ENCODE measurements at places on chromosomes 3 and 15.

GRCh38 chr3:110504401-110504800 is 567.2 kb upstream of the NECTIN3 start:
- DNase-seq: no peak
- no peak overlapping the region for H3K4me3 ChIP-seq
- H3K4me1 ChIP-seq: no peaks in the 10 kb centered on the region
- no peaks in the 10 kb centered on the region for H3K36me3 ChIP-seq
- H3K27me3 ChIP-seq: no peaks in the 10 kb centered on the region

DNA sequence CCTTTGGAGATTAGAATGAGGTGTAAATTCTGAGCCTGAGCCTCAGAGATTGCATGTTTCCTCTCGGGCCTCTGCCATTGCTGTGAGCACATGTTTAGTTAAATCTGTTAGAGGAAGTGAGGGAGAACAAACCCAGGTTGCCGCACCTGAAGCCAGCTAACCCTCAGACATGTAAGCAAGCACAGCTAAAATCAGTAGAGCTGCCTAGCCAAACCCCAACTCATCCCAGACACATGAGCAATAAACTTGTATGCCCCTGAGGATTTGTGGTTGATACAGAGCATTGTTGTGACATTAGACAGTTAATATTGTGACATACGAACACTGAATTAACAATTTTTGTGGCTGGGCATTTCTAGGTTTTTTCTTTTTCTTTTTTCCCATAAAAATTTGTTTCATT is 41.9 kb downstream of the NMD3 start:
- H3K27ac ChIP-seq: no peak overlapping the region
- H3K36me3 ChIP-seq: no peaks in the 10 kb centered on the region
- H3K27me3 ChIP-seq: no peaks in the 10 kb centered on the region
- no peak overlapping the region for H3K4me3 ChIP-seq
- peaks cover 23% of the 10 kb centered on the region for H3K4me1 ChIP-seq

- no peak overlapping the region for H3K4me3 ChIP-seq
- no peaks in the 10 kb centered on the region for H3K36me3 ChIP-seq
- no peaks in the 10 kb centered on the region for H3K4me1 ChIP-seq
These were observed 311.5 kb downstream of the EDEM1 start for GRCh38 chr3:5498981-5499380.

GRCh38 chr3:35602395-35602936 is 36.9 kb upstream of the ARPP21 start:
- DNase-seq: no peak
- H3K4me3 ChIP-seq: no peak overlapping the region
- no peaks in the 10 kb centered on the region for H3K4me1 ChIP-seq
- no peaks in the 10 kb centered on the region for H3K27me3 ChIP-seq
- no peaks in the 10 kb centered on the region for H3K36me3 ChIP-seq

GRCh38 chr3:71305231-71306206 is 278.0 kb downstream of the FOXP1 start:
- no peaks in the 10 kb centered on the region for H3K36me3 ChIP-seq
- H3K4me3 ChIP-seq: peak overlapping the region; percentile 74
- peak overlapping the region; percentile 79 for H3K27ac ChIP-seq
- peaks cover 66% of the 10 kb centered on the region for H3K4me1 ChIP-seq
- H3K27me3 ChIP-seq: no peaks in the 10 kb centered on the region
- peak; percentile 70 for DNase-seq

DNA sequence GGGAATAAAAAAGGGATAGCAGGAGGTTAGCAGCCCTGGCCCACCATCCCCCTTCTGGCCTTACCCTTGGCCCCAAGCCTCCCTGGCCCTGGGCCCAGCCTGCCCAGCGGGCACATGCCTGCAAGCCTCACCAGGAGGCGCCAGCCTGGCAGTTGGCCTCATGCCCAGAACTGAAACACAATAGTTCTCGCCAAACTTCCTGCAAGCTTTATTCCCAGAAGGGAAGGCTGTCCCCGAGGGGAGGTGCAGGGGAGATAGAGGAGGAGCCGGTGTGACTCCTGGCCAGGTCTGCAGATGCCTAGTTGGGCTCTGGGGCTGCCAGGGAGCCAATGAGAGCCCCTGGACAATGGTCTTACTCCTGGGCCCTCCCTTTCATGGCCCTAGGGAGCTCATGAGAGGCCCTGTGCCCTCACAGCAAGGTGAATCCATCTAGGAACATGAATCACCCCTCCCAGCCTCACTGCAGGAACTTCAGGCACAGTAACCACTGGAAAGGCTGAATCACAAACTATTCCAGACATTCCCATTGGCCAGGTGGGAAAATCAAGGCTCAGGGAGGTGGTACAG is 4.0 kb downstream of the CCDC33 start:
- peaks cover 2% of the 10 kb centered on the region for H3K27me3 ChIP-seq
- DNase-seq: peak; percentile 40
- no peak overlapping the region for H3K4me3 ChIP-seq
- H3K4me1 ChIP-seq: peaks cover 13% of the 10 kb centered on the region

- no peaks in the 10 kb centered on the region for H3K27me3 ChIP-seq
- no peak overlapping the region for H3K27ac ChIP-seq
- peaks cover 16% of the 10 kb centered on the region for H3K4me1 ChIP-seq
These were observed 10.7 kb upstream of the MYO5C start for GRCh38 chr15:52306270-52306669.

DNA sequence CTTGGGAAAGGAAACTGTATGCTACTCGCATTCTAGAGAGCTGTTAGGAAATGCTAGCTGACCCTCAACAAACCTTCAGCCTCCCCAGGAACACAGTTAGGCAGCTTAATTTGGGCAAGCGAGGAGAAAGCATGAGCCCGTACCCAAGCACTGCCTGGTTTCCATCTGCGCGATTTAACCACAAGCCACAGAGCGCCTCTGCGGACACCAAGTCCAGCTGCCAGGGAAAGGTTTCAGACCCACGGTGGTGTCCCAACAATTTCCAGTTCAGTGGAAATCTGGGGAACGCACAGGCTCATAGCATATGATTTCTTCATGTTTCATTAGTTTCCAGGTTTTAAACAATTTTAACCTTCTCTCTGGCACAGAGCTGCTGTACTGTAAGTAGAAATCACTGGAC is 617.6 kb downstream of the FHIT start:
- no peak overlapping the region for H3K27ac ChIP-seq
- DNase-seq: no peak
- H3K4me3 ChIP-seq: no peak overlapping the region
- H3K4me1 ChIP-seq: no peaks in the 10 kb centered on the region
- no peaks in the 10 kb centered on the region for H3K36me3 ChIP-seq

- H3K4me1 ChIP-seq: peaks cover 37% of the 10 kb centered on the region
- peak overlapping the region; percentile 54 for H3K27ac ChIP-seq
- H3K27me3 ChIP-seq: no peaks in the 10 kb centered on the region
- no peak overlapping the region for H3K4me3 ChIP-seq
These were observed 23.1 kb downstream of the MAPKBP1 start for GRCh38 chr15:41797201-41797944.

DNA sequence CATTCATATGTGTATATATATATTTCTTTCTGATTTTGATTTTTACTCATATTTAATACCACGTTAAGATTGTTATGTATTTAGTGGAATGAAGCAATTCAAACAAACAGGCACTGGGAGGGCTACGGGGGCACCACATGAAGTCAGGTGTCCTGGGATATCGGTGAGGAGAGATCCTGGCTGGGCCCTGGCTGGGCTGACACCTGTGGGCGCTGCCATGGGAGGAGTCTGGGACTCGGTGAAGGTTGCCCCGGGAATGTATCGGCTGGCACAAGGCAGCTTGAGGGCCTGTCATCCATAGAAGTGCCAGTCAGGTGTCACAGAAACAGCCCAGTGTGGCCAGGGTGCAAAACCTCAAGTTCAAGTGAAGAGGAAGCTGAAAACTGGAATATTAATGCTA is 766.9 kb upstream of the ARPP21 start:
- no peak overlapping the region for H3K4me3 ChIP-seq
- no peaks in the 10 kb centered on the region for H3K36me3 ChIP-seq
- no peaks in the 10 kb centered on the region for H3K27me3 ChIP-seq
- no peak overlapping the region for H3K27ac ChIP-seq

DNA sequence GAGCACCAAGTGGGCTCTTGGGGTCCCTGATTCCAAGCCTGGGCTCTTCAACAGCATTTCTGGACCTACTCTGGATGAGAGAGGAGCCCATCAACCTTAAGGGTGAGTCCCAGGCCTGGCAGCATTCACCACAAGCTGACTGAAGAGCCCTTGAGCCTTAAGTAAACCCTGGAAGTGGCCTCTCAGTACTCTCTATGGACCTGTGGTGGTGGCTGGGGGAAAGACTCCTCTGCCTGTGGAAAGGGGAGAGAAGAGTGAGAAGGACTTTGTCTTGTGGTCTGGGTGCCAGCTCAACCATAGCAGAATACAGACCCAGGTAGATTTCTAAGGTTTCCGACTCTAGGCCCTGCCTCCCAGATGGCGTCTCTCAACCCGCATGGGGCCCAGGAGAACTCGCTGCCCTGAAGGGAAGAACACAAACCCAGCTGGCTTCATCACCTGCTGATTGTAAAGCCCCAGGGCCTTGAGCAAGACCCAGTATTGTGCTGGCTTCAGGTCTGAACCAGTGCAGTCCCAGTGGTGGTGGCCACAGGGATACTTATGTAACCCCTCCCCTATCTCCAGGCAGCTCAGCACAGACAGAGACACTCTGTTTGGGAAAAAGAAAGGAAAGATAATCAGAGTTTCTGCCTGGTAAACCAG is 71.4 kb downstream of the TFDP2 start:
- H3K27ac ChIP-seq: no peak overlapping the region
- no peaks in the 10 kb centered on the region for H3K4me1 ChIP-seq

DNA sequence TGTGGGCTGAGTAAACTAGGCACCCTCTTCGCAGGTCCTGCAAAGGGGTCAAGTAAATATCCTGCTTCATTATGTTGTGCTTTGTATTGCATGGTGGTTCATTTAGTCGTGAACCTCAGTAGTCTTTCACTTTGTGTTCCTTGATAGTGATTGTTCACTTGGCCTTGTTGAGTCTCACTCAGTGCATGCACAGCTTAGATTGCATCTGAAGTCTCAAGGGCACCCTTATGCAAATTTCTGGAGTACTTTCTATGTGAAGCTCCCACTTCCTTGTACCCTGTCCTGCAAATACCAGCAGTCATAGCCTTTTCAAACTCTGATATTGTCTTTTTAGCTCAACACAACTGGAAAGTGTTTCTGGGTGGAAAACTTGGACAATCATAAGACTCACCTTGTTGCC is 519.2 kb downstream of the NAALADL2 start:
- H3K36me3 ChIP-seq: no peaks in the 10 kb centered on the region
- DNase-seq: no peak
- no peak overlapping the region for H3K4me3 ChIP-seq
- no peaks in the 10 kb centered on the region for H3K27me3 ChIP-seq

DNA sequence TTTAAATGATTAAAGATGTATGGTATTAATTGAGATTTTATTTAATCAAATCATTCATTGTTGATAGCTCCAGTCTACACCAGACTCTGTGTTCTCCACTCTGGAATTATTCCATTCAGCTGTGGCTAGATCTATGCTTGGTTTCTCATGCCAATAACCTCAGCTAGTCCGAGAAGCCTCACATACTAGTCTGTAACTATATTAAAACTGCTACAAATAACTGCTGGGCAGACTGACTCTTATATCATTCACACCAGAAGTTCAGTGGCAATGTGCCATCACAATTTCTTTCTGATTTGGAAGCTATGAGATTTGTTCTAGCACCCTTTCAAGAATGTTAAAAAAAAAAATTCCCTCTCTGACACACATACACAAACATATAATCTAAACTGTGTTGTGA is 947.3 kb downstream of the ROBO1 start:
- peaks cover 4% of the 10 kb centered on the region for H3K36me3 ChIP-seq
- H3K4me3 ChIP-seq: no peak overlapping the region
- no peak for DNase-seq
- H3K4me1 ChIP-seq: peaks cover 35% of the 10 kb centered on the region
- no peaks in the 10 kb centered on the region for H3K27me3 ChIP-seq

GRCh38 chr15:85443046-85443445 is 62.6 kb downstream of the AKAP13 start:
- no peaks in the 10 kb centered on the region for H3K36me3 ChIP-seq
- no peak for DNase-seq
- no peak overlapping the region for H3K4me3 ChIP-seq

- no peak for DNase-seq
- H3K27ac ChIP-seq: no peak overlapping the region
- H3K36me3 ChIP-seq: no peaks in the 10 kb centered on the region
- H3K4me3 ChIP-seq: no peak overlapping the region
- H3K27me3 ChIP-seq: no peaks in the 10 kb centered on the region
These were observed 345.7 kb downstream of the CNTN3 start for GRCh38 chr3:74268753-74269152.

DNA sequence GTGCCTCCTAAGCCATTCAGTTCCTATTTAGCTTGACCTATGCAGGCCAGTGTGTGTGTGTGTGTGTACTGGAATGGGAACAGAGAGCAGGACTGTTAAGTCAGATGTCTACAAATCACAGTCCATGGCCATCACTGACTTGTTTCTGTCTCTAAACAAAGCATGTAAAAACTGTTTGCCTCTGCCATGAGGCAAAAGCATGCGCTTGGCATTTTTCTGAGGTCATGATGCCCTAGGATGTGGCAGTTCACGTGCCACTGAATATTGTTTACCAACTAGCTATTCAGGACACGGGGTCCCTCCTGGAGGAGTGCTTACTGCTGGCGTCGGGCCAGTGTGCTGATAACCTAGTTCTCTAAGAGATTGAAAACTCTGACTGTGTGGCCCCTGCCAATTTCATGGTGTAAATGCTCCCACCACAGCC is 8.2 kb upstream of the ATP13A3 start:
- H3K36me3 ChIP-seq: no peaks in the 10 kb centered on the region
- H3K27ac ChIP-seq: peak overlapping the region; percentile 79
- H3K4me1 ChIP-seq: peaks cover 77% of the 10 kb centered on the region
- H3K4me3 ChIP-seq: no peak overlapping the region
- peak; percentile 89 for DNase-seq

DNA sequence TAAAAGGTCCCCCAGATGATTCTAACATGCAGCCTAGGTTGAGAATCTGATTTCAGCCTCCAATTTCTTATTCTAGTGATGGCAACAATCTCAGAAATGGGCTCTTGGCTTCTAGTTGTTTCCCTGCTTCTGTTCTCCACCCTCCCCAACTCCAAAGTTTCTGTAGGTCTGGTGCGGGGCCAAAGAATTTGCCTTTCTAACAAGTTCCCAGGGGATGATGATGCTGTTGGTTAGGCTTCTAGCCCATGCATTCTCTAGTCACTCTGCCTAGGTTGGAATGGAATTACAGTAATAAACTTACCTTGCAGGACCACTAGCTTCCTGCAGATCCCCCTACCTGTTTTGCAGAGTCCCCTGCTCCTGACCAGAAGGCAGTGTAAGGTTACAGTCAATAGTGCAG is 103.2 kb upstream of the PPP2R3A start:
- no peaks in the 10 kb centered on the region for H3K36me3 ChIP-seq
- H3K4me3 ChIP-seq: no peak overlapping the region

DNA sequence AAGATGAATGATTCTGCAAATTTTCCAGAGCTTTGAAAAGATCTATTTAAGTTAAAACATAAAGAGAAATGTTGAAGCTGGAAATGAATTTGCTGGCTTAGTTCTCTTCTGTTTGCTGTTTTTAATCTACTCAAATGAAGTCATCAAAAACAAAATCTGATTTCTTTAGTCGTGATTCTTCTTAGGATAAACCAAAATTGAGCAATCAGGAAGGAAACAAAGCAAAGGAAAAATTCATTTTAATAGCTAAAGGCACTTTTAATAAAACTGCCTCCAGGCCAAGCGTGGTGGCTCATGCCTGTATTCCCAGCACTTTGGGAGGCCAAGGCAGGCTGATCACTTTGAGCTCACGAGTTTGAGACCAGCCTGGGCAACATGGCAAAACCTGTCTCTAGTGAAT is 91.2 kb downstream of the DUT start:
- no peak for DNase-seq
- no peaks in the 10 kb centered on the region for H3K27me3 ChIP-seq
- no peak overlapping the region for H3K4me3 ChIP-seq
- no peak overlapping the region for H3K27ac ChIP-seq
